CD4-positive, alpha-beta memory T cell (primary cell): ENCODE measurements at places on chromosomes 7 and 10. TPM values are rescaled to one million over a fixed set of nuclear protein-coding genes. Genes with fewer than 3 reads are reported as not detected.

The ECHDC3 gene
- 0.49 TPM for total RNA-seq

The C10orf143 gene
- 9.2 TPM for total RNA-seq

The MTPN gene
- 83.1 TPM for total RNA-seq

The UNCX gene
- not detected for total RNA-seq

The ITPRID1 gene
- not detected for total RNA-seq

The LZTS2 gene
- total RNA-seq: 33.4 TPM

The MYOZ1 gene
- total RNA-seq: not detected

The OR9A2 gene
- not detected for total RNA-seq

The CTAGE15 gene
- not detected for total RNA-seq

The CARD11 gene
- total RNA-seq: 131 TPM

The DBNL gene
- 157 TPM for total RNA-seq

The NAT16 gene
- not detected for total RNA-seq

The AKR1C3 gene
- total RNA-seq: 3.4 TPM

The DNAJC12 gene
- not detected for total RNA-seq

The MCM10 gene
- not detected for total RNA-seq

The SP4 gene
- 45.8 TPM for total RNA-seq

The CLCN1 gene
- total RNA-seq: not detected

The TCF7L2 gene
- total RNA-seq: 2.3 TPM

The GLI3 gene
- total RNA-seq: 0.06 TPM

The SLC18A2 gene
- 0.38 TPM for total RNA-seq

The VIPR2 gene
- total RNA-seq: not detected

The TAX1BP1 gene
- total RNA-seq: 111 TPM

The UCN3 gene
- not detected for total RNA-seq

The FXYD4 gene
- not detected for total RNA-seq

The CFAP69 gene
- 0.58 TPM for total RNA-seq

The INMT gene
- 0.87 TPM for total RNA-seq

The ANXA8L1 gene
- not detected for total RNA-seq

The RAB19 gene
- 2.5 TPM for total RNA-seq

The C10orf67 gene
- not detected for total RNA-seq

The ADAM8 gene
- 87.2 TPM for total RNA-seq

The SLC13A1 gene
- not detected for total RNA-seq

The VWA2 gene
- not detected for total RNA-seq

The CHST3 gene
- not detected for total RNA-seq

The TLL2 gene
- total RNA-seq: 0.17 TPM

The SFRP4 gene
- not detected for total RNA-seq

The CALCR gene
- total RNA-seq: not detected

The VPS26A gene
- 35.9 TPM for total RNA-seq

The TBX20 gene
- total RNA-seq: not detected

The HSPA12A gene
- 0.64 TPM for total RNA-seq

The CNPY1 gene
- not detected for total RNA-seq

The VWDE gene
- 8.9 TPM for total RNA-seq

The DOCK4 gene
- 1.2 TPM for total RNA-seq

The SDK1 gene
- 0.26 TPM for total RNA-seq

The TCAF2 gene
- 31.6 TPM for total RNA-seq

The ADCYAP1R1 gene
- not detected for total RNA-seq

The IQUB gene
- 0.14 TPM for total RNA-seq
